T-helper 22 cell (primary cell): ENCODE measurements at places on chromosomes 5 and 9.

DNA sequence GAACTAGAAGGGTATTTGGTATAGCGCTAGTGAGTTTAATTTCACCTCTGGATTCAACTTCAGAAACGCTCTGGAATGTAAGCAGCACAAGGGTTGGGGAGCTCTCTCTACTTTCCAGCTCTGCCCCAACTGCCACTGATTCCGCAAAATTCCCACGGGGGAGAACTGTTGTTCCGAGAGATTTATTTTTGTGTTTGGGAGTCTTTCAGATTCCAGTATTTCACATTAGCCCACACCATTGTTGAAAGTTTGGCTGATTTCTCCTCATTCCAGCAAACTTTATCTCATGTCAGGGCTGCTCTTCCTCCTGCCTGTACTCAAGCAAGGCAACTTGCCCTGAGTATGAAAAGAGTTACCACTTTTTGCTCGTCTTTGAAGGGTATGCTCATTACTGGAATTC lies 198.5 kb upstream of the EGFLAM start:
- no peak for DNase-seq

GRCh38 chr5:18097817-18098216 lies 463.6 kb downstream of the TAF11L14 start:
- no peak for DNase-seq

GRCh38 chr5:33309068-33309467 lies 131.7 kb upstream of the TARS1 start:
- no peak for DNase-seq

DNA sequence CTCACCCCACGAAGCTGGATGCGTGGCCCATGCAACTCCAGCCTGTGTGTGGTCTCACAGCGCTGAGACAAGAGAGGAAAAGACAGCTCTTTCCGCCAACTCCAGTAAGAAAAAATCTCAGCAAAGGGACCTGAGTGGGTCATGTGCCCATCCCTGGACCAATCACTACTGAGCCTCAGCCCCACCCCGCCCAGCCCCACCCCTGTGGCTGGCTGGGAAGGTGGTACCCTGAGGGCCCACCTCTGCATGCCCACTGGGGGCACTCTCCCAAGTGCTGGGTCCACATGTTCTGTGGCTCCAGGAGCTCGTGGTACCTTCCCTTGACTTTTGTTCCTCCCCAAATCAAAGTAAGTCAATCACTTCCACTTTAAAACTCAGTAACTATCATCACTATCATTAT lies 105.1 kb upstream of the SMIM23 start:
- DNase-seq, result no peak

DNA sequence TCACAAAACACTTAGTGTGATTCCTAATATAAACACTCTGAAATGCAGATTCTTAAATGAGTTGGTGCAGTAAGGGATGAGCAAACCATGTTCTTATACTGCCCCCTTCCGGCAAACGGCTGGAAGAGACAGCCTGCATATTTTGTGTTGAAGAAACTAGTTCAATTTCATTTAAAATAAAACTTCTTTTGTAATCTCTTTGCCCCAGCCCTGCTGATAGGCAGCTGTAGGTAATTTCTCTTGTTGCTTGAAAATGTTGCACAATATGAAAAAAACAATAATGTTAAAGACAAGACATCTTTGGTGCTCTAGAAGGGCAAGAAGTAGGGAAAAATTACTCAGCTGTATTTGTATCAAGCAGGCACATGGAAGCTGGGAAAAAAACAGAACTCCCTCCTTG lies 89.7 kb upstream of the CCNG1 start:
- DNase-seq, result no peak

DNA sequence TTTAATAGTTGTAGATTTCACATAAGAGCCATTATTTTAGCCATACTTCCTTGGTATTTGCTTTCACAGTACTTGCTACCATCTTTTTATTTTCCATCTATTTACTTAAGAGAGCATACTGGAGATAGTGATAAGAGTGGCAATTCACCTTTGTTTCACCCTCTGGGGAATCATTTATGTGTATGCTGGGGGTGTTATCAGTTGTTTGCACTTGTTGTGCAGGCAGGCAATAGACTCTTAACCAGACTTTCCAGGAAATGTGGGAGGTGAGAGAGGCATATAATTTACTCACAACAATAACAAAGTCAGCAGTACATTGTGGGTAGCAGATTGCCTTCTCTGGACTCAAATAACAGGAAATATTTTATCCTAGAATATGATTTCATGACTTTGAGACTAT lies 1018.3 kb downstream of the CDH12 start:
- no peak for DNase-seq

GRCh38 chr5:154937186-154937717 lies 759 bp downstream of the GEMIN5 start:
- DNase-seq, result no peak

- DNase-seq, result no peak
Measured at GRCh38 chr5:54063817-54064216, 246.6 kb downstream of the ARL15 start.

DNA sequence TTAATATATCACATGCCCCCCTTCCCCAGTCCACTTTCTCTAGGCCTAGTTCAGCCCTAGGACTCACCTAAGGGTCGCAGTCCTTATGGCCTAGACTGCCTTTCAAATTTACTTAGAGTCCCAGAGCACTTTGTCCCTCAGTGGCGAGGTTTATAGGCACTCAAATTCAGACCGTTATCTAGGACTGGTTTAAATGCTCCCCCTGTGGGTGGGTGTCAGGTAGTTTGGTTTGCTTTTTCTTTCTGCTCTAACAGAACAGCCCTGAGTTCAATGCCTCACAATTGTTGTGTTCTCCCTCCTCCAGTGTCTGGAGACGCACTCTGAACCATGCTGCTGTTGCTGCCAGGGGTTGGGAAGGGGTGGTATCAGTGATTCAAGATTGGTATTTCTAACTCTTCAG lies 317.1 kb downstream of the MAT2B start:
- no peak for DNase-seq

DNA sequence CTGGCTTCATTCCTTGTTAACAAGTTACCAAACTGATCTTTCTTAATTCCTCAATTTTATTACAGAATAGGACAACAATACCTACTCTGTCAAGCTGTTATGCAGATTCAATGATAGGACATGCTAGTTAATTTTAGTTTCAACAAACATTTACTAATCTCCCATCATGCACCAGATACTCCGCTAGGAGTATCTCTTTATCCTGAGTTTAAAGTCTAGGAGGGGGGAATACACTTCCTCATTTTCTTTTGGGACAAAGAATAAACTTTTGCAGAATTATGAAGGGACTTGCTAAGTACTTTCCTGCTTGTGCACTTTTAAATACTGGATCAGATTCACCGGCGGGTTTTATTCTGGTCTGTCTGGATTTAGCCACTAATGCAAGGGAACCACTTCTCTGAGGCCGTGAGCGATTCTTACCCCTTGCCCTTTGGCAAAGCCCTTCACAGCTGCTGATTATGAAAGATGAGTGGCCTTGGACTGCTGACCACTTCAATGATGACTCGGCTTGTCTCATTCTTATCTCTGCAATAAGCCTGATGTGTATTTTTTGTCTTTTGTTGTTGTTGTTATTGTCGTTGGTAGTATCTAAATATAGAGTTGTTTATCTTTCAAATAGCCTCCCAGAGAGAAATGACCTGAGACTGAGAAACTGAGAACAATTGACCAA lies 73.9 kb downstream of the RMI1 start:
- DNase-seq, result no peak

GRCh38 chr9:135306699-135307098 lies 172.9 kb upstream of the PPP1R26 start:
- no peak for DNase-seq

DNA sequence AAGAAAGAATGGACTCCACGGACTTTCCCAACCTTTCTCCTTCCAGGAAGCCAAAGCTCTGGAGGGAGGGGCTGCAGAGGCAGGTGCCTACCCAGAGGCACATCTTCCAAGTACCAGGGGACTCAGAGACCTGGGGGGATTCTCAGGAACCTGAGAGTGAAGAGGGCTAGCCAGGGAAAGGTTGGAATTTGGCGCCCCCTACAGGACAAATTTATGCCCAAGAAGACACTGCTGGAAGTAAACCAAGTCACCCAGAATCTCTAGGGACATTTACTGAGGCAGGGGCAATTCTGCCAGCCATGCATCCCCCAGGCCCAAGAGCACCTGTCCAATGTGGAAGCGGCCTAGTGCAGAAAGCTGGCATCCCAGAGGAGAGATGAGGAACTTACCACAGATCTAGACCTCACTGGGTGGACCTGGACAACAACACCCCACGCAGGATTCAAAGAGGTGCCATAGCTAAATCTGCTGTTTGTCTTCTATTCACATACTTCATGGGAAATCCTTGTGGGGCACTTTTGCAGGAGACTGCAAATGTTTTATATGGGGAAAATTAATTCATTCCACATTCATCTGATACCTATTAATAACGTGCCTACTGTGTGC lies 25.9 kb upstream of the IDNK start:
- DNase-seq, result no peak

GRCh38 chr5:173200356-173200755 lies 34.6 kb downstream of the NKX2-5 start:
- no peak for DNase-seq

DNA sequence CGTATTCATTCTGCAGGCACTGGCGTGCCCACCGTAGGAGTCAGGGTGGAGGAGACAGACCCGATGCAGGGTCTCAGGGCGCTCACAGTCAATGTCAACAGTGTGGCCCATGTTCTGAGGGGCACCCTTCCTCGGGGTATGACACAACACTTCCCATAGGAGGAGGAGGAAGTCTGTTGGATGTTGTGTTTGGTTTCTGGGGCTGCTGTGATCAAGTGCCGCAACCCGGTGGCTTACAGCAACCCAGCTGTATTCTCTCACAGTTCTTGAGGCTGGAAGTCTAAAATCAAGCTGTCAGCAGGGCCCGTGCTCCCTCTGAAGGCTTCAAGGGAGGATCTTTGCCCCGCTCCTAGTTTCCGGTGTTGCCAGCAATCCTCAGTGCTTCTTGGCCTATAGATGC lies 5.6 kb upstream of the HNRNPAB start:
- DNase-seq, result no peak

GRCh38 chr9:114908104-114908622 lies 22.2 kb downstream of the TNFSF8 start:
- no peak for DNase-seq

DNA sequence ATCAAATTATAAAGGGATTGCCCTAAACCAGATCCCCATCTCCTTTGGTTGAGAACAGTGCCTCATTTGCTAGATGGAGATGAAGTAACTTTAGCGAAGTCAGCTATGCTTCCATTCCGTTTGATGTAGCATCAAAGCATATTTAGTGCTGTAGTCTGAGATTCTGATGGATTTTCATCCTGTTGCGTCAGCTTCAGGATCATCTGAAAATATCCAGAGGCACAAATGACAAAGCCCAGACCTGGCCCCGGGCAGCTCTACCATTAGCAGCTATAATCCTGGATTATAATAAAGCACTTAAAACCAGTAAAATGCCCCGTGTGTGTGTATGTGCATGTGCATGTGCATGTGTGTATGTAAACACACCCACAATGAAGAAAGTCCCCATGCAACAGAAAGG lies 44.7 kb downstream of the ERAP1 start:
- no peak for DNase-seq

- DNase-seq, result no peak
Measured at GRCh38 chr9:10366171-10366779, 246.5 kb downstream of the PTPRD start.

DNA sequence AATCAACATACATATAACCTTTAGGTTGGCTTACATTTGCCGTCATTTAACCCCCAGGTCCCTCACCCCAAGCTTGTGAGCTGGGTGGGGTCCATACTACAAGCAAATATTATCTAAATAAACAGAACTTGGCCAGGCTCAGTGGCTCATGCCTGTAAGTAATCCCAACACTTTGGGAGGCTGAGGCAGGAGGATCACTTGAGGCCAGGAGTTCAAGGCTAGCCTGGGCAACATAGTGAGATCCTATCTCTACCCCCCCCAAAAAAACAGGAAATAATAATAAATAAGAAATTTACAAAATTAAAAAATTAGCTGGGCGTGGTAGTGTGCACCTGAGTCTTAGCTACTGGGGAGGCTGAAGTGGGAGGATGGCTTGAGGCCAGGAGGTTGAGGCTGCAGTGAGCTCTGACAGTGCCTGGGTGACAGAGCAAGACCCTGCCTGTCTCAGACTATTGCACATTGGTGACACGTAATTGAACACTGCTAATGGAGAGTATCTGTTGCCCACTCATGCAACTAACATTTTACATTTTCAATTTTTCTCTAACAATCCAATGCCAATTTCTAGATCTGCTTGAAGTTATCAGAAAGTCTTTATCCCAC lies 18.9 kb downstream of the FNBP1 start:
- no peak for DNase-seq

DNA sequence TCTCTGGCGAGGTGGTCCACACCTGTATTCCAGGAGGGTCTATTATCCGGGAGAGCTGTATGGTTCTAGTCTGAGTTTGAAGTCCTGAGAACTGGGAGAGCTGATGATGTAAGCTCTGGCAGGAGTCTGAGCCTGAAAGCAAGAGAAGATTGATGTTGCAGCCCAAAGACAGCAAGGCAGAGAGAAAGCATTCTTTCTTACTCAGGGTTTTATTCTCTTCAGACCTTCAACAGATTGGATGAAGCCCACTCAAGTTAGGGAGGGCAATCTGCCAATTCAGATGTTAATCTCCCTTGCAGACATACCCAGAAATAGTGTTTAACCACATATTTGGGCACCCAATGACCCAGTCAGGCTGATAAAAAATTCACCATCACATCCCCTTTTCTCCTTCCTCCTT lies 159.1 kb downstream of the CCDC171 start:
- no peak for DNase-seq

DNA sequence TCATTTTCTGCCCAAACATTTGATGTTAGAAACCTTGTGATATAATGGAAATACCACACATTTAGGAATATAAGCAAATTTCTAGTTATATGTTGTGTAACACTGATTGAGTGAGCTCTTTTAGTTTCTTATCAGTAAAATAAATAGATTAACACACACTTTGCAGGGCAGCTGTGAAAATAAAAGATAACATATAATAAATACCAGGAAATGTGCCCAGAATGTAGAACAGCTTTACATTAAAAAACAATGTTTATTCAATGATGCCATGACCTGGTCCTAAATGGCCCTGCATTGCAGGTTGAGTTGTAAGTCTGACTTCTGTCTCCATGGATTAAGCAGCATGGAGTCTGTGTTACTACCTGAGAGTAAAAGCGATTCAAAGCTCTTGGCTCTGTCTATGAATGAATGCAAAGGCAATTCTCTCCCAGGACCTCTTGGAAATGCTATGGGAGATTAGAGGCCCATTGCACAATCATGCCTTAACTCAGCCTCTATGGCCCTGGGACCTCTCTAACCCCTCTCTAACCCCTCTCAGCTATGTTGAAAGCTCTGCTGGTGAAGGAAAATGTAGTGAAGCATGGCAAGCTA lies 296.0 kb upstream of the ACTBL2 start:
- no peak for DNase-seq

DNA sequence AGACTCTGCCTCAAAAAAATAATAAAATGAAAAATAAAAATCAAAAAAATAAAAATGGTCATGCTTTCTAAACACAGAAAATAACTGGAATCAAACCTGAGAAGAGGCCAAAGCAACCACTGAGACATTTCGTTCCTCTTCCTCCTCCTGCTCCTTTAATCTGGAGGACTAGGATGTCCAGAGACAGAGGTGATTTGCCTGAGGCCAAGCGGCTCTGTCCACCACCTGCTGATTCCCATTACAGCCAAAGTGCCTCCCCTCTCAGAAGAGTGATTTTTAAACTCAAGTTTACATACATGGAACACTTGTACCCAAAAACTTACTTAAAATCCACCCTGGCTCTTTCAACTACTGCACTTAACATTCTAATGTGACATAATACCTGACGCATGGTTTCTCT lies 65.6 kb downstream of the TLE1 start:
- DNase-seq, result no peak
